GM23338 (cell line): ENCODE measurements at places on chromosomes 7 and 10. TPM values are rescaled to one million over a fixed set of nuclear protein-coding genes. Genes with fewer than 3 reads are reported as not detected.

- no peak for DNase-seq
Measured at GRCh38 chr7:101536232-101536631, 92.9 kb downstream of the MYL10 start.

GRCh38 chr10:62498271-62498670 is 124.1 kb downstream of the ZNF365 start:
- no peak for DNase-seq

GRCh38 chr10:34505338-34505737 is 309.8 kb downstream of the PARD3 start:
- no peak for DNase-seq

Gene HOXA9
- total RNA-seq = not detected in 2 replicates

Gene LBX1
- total RNA-seq = not detected in 2 replicates

Gene C10orf90
- total RNA-seq = 0.43 and 0.76 TPM in 2 replicates

DNA sequence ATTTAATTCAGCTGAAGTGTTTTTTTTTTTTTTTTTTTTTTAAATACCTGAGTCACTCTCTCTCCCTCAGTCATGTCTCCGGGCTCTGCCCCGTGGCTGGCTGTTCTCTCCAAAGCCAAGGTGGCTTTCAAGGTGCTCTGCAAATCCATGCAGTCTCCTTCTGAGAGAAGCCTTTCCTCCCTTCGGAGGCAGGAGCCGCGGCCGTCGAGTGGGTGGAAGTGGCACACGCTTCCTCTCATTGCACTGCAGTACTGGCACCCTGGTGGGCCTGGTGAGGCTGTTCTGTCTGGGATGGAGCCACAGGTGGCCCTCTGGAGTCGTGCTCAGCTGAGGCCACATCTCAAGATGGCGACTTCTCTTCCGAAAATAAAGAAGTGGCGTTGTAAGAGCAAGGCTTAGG is 221.8 kb downstream of the GLRX3 start:
- DNase-seq = no peak

DNA sequence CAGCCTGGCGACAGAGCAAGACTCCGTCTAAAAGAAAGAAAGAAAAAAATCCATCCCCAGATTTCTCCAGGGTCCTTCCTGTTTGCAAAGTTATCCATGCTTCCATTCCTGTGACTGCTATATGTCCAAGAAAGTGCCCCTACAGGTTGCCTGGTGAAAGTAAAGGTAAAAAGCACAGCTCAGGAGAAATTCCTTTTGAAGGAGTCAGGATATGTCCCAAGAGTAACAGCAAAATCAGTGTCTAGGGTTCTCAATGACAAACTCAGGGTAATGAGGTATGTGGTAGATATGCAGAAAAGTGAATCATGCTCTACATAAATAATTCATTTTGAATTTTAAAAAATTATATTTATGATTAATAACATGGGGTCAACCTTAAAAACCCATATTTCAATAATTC is 91.5 kb downstream of the CTTNBP2 start:
- DNase-seq = peak; percentile 46
